NCI-H1930 (cell line): ENCODE measurements at places on chromosomes 7 and 10.

DNA sequence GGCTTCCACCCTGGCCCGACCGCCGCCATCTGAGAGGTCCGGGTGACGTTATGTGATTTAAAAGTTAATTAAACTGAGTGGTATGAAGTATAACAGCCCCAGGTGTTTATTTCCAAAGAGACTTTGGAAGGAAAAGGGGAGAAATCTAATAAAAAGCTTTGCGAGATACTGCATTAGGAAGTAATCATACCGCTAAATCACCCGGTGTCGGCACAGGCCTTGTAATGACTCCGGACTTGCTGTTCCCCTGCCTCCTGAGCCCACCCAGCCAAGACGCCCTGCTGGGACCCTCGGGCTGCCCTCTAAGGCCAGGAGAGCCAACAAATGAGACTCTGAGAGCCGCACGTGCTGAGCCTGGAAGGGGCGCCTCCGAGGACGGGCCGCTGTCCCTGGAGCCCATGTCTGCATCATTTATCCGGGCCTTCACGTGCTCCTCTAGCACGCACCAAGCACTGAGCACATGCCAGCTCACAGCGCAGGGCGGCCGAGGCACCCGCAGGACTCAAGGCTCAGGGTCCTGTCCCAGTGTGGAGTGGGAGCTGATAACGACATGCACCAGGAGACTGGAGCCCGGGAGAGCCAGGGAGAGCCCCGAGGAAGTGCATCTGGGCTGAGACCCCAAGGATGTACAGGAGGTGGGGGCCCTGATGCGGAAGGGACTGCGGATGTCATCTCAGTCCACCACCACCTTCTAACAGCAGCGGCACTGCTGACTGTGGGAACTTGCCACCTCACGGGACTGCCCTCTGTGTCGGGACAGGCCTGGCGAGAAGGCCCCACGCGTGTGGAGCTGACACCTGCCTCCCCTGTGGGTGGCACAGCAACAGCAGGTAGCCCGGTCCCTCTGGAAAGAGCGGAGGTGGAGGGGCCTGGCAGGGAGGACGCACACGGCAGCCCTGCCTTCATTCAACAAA is 182.7 kb downstream of the ELFN1 start:
- no peak for DNase-seq

GRCh38 chr10:31745612-31746376 is 182.8 kb downstream of the ARHGAP12 start:
- no peak for DNase-seq

- no peak for DNase-seq
These were observed 151.4 kb downstream of the CDH23 start for GRCh38 chr10:71547876-71548846.

- no peak for DNase-seq
These were observed 98.2 kb downstream of the TNS3 start for GRCh38 chr7:47483604-47484273.

DNA sequence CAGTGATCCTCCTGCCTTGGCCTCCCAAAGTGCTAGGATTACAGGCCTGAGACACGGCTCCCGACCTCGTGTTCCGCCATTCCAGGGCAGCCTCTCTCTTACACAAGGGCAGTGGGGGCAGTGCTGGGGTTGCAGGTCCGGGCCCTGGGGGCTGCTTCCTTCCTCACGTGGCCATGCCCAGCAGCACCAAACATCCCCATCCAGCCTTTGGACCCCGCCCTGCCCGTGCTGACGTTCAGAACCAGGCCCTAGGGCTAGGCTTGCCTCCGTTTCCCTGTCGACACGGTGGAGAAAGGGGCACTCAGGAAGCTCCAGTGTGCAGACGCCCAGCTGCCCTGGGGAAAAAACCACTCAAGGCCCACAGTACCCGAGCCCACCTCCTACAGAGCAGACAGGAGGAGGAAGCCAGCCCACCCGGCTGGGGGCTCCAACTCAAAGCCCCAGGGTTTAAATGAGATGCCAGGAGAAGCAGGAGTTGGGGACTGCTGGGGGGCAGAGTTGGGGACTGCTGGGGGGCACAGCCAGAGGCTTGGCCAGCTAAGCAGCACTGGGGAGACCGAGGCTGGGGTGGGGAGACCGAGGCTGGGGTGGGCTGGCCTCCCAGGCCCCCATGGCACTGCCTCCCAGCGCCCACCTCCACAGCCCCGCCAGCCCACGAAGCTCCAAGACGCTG is 35.9 kb downstream of the ADAP1 start:
- DNase-seq = no peak

GRCh38 chr10:60541451-60541850 is 151.8 kb upstream of the ANK3 start:
- no peak for DNase-seq

- DNase-seq = no peak
These were observed 220.5 kb downstream of the ELFN1 start for GRCh38 chr7:1890289-1891235.

DNA sequence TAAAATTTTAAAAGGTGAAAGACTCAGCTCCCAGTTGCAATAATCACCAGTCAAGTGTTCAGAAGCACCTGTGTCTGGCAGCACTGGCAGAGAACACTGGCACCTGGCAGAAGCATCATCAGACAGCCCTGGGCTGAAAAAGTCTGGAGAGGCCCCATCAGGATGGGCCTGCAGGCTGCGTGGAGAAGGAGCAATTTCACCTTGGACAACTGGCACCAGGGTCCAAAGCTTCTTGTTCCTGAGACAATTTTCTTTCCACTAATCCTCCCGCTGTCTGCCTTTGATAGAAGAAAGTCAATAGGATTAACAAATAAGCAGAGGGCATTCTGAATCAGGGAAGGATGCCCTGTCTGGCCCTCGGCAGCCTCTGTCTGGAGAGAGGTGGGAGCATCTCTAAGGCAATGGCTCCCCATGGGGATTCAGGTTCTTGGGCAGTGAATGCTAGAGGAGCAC is 6.5 kb downstream of the COBL start:
- no peak for DNase-seq

DNA sequence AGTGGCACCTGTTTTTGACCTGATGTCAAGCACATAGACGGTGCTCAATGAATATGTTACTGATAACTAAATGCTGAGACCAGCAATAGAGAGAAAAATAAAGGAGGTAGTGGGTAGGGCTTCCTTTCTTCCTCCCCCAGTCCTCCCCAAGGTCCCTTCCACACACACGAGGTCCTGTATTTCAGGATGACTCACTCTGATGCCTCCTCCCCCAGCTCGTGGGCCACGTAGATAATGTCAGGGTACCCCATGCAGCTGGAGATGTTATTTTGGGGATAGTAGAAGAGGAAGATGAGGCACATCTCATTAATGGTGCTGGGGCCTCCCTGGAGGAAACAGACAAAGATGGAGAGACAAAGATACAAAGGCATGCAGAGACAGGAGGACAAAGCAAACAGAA is 17.3 kb downstream of the PRSS58 start:
- DNase-seq = no peak

GRCh38 chr10:96421995-96422394 is 63.2 kb upstream of the OPALIN start:
- DNase-seq = no peak

- no peak for DNase-seq
These were observed 903 bp upstream of the NT5C2 start for GRCh38 chr10:103193820-103194529.

DNA sequence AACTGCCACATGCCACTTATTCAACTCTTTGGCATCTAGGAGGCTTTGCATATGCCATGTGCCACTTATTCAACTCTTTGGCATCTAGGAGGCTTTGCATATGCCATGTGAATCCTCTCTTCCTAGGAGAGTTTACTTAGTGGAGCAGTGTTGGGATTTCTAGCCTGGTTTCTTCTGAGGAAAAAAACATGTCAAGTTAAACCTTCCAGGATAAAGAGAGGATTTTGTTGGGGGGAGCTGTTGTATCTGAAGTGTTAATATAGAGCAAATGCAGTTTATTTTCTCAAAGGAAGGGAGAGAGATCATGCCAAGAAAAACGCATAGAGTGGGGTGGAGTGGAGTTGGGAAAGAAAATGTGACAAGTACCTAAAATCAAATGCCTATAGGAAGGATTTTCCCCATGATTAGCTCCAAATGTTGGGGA is 91.5 kb downstream of the MCU start:
- DNase-seq = no peak

GRCh38 chr7:18414885-18415284 is 80.7 kb upstream of the HDAC9 start:
- no peak for DNase-seq

DNA sequence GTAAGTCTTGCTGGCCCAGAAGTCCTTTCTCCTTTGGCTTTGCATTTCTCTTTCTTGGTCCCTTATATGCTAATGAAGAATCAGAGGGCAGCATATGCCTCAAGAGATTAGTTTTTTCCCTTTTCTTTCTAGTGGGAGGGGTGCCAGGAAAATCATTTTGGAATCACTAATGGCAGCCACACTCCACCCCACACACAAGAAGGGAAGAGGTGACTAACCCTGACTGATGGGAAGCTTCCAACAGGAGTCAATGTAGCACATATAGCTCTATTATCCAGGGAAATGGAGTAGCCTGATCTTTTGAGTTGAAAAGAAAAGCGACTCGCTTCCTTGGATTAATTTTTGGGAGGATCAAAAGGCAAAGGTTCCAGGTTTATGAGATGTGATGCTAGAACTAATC is 225.3 kb downstream of the KIF20B start:
- DNase-seq = no peak

DNA sequence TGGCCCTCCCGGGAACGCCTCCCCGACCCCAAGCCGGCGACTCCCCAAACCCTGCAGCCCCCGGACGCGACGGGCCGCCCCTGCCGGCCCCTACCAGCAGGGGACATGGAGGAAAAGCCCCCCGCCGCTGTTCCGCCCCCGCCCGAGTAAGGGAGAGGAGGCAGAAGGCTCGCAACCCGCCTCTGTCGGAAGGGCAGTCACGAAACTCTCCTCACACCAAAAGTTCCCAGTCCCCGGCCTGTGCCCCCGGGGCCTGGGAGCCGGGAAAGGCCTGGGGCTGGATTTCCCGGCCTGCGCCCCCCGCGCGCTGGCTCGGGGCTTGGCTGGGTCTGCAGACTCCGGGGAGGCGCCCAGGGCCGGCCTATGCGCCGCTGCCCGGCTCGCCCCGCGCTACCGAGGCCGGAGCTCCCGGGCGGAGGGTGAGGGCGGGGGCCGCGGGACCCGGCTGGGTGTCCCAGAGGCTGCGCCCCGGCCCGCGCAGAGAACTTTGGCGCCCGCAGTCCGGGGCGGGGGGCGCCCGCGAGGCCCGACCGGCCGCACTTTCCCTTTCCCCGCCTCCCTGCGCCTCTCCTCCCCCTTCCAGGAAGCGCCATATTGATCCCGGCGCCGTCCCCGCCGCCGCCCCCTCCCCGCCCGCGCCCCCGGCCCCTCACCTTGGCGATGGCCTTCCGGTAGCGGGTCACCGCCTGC is 728 bp downstream of the PARD3 start:
- DNase-seq = no peak

- no peak for DNase-seq
These were observed 43.3 kb upstream of the CCDC71L start for GRCh38 chr7:106704000-106704840.

- DNase-seq = no peak
These were observed 82.1 kb downstream of the PDGFA start for GRCh38 chr7:437329-438251.

DNA sequence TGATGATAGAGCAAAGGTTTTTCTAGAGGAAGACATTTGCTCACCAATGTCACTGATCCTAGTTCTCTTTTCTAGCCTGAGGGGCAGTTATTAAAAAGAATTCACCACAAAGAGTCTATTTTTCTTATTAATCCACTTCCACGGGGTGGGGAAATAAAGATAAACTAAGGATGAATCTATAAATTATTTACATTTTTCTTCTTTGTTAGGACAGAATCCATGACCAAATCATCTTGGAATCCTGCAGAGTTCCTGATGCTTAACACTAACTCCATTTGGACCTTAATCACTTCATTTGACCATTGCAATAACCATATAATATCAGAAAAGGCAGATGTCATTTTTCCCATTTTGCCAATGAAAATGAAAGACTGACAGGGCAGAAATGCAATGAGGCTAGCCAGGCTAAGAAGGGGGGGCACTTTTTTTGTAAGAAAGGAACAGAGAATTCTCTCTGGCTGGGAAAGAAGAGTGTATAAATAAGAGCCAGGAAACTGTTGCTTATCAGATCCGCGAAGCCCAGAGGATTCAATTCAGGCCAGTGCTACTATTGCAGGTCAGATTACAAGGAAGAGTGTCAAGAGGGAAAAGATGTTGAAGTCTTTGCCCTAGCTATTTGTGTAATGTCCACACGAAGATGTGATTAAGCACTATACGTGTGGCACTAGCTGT is 433.2 kb downstream of the TNS3 start:
- no peak for DNase-seq

- peak; percentile 47 for DNase-seq
These were observed 7.1 kb upstream of the AMZ1 start for GRCh38 chr7:2680792-2681490.

DNA sequence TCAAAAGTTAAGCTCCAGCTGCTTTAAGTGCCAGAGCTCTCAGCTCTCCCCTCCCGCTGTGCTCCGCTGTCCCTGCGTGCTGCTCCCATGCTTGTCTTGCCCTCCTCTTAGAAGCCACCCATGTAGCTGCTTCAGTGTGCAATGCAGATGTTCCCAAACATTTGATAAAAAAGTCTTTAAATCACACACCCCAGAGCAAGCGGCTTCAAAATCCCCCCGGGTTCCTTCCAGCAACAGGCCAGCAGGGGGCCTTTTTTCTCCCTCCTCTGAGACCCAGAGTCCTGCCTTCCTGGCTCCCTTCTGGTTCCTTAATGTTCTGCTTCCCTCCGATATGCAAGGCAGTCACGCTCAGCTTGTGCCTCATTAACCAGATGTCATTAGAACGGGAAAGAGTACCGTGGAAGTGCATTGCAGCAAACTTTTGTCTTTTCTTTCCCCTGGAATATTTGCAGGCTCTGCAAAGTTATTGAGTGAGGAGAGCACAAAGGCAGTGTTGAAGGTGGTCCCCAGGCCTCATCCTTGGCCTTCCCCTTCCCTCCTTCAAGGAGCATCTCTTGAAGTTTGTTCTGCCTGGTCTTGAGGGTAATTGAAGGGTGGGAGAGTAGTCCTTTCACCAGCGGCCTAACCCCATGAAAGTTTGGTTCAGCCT is 25.5 kb downstream of the LDB3 start:
- DNase-seq = no peak

GRCh38 chr7:147775516-147776284 is 814.9 kb upstream of the C7orf33 start:
- DNase-seq = peak; percentile 87

- DNase-seq = no peak
These were observed 83.5 kb upstream of the FZD1 start for GRCh38 chr7:91180746-91181145.

DNA sequence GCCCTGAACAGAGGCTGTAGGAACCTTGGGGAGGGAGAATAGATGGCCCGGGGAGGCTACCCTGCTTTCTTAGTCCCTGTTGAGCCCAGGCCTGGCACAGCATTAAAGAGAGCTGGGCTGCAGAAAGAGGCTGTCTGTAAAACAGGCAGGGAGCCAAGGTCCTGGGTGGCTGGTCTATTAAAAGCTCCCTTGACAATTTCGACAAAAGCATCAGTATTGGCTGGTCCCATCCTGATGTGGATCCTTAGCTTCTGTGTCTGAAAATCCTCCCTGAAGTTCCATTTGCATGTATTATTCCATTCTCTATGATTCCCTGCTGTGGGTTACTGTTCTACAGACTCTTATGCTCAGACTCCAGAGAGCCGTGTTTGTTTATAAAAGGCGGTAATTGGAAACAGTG is 158.5 kb downstream of the GALNT17 start:
- DNase-seq = no peak

- DNase-seq = no peak
These were observed 215.8 kb downstream of the MAD1L1 start for GRCh38 chr7:2016761-2017480.
